GM12892 (cell line): ENCODE measurements at places on chromosomes 6 and 20.

- no peak for DNase-seq
These were observed 58.0 kb downstream of the SLC35D3 start for GRCh38 chr6:136980070-136980469.

- no peak for DNase-seq
These were observed 37.3 kb upstream of the SAYSD1 start for GRCh38 chr6:39152262-39152661.

DNA sequence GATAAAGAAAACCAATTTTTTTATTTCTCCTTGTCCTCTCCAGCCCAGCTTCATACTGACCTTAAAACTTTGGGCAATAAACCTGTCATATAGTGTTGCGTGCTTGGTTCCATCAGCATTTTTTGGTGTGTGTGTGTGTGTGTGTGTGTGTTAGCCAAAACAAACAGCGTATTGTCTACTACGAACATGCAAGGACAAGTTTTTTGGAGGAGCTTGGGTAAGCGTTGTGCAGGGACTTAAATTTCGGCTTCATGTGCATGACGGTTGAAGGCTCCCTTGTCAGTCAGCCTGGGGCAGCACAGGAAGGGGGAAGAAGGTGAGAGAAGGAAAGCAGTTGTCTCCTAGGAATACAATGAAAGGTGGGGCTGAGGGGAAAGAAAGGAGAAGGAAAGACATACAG is 62.0 kb upstream of the PAX1 start:
- no peak for DNase-seq

- no peak for DNase-seq
These were observed 25.6 kb downstream of the TOP1 start for GRCh38 chr20:41054070-41054846.

DNA sequence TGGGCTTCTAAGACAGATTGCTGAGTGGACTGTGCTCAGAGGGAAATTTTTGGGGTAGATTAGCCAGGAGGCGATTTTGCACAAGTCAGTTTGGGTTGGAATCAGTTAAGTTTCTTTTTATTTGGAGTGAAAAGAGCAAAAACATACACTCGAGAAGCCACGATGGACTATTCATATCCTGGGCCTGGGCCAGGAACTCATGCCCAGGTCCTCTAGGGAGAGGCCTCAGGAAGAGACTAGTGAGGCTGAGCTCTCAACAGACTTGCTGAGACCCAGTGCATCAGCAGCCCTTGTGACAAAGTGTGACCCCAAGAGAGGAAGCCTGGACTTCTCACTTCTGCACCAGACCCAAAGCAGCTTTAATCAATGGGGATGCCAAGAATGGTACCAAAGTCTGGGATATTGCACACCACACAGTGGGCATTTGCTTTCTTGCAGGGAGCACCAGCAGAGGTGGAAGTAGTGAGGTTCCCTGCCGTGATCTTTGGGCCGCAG is 61.6 kb upstream of the MAFB start:
- DNase-seq, result no peak

DNA sequence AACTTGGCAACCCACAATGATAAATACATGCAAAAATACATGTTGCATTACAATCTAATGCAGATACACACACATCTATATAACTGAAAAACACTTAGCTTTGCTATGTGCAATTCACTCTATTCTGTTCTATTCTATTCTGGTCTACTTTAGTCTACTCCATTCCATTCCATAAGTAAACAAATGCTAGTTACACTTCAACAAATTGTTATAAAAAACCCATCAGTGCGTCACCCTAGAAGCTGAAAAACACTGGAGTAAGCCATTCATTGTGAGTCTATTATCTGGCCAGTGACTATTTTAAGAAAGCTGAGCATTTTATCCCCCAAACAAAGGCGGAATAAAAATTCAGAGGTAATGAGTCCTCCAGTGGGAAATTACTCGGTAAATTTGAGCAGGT is 315.7 kb upstream of the EPHA7 start:
- DNase-seq, result no peak

- DNase-seq, result no peak
These were observed 61.6 kb downstream of the KIAA0319 start for GRCh38 chr6:24584382-24584720.

DNA sequence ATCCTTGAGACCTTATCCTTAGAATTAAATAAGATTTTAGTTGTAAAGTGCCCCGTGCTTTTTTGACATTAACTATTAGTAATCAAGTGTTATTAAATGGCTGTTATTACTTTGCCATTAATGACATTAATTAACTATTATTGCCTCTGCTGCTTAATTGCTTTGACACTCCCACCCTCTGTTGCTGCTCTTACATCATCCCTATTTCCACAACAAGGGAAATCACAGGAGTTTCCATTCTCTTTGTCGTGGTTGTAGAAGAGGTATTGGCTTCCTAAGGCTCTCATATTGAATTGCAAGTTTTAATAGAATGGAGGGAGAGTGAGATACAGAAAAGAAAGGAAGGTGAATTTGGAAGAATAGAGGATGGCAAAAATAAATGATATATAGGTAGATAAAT is 545.8 kb downstream of the MMUT start:
- no peak for DNase-seq

DNA sequence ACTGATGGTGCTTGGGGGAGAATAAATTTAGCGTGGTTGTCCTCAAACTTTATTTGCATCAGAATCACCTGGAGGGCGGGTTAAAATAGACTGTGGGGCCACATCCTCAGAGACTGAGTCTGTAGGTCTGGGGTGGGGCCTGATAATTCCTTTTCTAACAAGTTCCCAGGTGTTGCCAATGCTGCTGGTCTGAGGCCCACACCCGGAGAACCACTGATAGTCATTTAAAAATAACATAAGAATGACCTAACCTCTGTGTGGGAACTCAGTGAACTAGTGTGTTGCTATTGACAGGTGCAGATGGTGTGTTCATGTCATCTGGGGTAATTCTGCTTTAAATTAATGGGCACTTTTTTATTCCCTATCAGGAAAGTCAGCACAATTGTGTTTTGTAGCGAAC is 64.8 kb downstream of the RTN4IP1 start:
- no peak for DNase-seq

- no peak for DNase-seq
These were observed 26.4 kb upstream of the MCM3 start for GRCh38 chr6:52310932-52311331.

GRCh38 chr6:89927791-89928550 is 33.7 kb downstream of the GJA10 start:
- DNase-seq, result no peak

GRCh38 chr6:142902636-142903053 is 42.3 kb downstream of the HIVEP2 start:
- no peak for DNase-seq

DNA sequence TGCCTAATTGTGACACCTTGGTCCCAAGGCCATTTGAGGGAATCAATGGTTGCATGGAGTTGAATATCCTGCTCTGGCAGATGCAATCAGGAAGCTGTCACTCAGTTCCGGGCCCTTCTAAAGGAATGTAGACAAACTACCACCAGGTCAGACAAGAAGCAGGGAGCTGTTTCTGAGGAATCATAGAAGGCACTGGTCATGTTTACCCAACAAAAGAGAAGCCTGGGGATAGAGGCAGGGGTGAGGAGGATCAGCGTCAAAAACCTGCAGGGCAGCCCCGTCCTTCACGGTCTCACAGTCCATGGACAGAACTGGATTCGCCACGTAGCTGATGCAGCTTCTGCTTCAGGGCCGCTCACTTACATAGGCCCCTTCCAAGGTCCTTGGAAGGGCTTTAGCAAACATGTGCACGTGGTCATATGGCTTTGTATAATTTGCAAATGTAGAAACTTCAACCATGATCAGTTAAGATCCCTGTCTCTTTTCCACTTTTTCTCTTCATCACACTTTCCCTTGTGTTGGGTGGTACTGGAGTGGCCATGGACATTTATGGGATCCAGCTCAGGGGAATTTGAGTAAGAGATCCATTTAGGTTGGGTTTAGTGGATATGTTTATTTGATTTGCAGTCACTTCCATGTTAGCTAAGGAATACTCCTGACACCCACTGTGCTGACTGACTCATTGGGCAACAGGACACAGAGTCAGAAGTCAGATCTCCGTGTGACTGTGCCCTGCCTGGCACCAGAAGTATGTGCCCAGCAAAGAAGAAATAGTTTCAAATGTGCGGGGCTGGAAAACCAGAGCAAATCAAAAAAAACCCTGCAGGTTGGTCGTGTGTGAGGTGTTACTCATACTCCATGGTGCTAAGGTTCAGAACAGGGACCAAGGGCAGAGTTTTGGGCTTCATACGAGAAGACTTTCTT is 60.0 kb upstream of the ZFAND3 start:
- no peak for DNase-seq

DNA sequence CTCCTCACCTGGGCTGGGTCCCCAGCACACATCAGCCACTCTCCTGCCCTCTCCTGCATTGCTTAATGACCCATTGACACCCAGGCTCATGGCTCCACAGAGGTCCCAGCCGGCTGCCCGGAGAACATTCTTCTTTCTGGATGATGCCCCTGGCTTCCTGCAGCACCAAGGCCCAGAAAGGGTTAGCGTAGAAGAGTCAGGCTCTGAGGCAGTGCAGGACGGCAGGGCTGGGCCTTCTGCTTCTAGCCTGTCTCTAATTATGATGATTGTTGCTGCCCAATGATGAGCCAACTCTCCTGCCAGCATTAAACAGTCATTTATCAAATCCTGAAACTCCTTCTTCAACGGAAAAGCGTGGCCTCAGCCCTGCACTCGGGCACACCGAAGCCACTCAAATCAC is 66.4 kb downstream of the ZNF217 start:
- DNase-seq, result no peak

- DNase-seq, result no peak
These were observed 44.1 kb downstream of the IRF4 start for GRCh38 chr6:435441-436307.

DNA sequence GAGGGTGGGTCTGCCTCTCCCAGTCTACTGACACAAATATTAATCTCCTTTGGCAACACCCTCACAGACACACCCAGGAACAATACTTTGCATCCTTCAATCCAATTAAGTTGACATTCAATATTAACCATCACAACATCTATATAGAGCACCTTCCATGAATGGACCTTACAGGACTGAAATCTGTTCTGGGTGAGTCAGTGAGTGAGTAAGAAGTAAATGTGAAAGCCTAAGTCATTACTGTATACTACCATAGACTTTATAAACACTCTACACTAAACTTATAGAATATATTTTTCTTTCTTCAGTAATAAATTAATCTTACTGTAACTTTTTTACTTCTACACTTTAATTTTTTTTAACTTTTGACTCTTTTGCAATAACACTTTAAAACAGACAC is 993.8 kb upstream of the MAP3K7 start:
- DNase-seq, result no peak

- no peak for DNase-seq
These were observed 180.6 kb downstream of the TBX18 start for GRCh38 chr6:84583784-84584183.

DNA sequence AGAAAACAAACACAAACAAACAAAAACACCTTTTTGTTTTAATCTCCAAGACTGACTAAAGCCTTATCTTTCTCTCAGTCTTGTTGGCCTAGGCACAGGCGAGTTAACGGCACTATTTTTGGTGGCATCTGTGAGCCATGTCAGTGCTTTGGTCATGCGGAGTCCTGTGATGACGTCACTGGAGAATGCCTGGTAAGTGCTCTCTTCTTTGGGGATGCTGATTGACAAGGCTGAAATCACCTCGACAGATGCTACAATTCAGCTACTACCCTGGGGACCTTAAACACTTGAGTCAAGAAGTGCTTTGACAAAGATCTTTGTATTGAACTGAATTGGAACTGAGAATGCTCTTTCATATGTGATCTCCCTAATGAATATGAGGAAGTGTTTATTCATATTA is 384.1 kb downstream of the LAMA2 start:
- DNase-seq, result no peak

DNA sequence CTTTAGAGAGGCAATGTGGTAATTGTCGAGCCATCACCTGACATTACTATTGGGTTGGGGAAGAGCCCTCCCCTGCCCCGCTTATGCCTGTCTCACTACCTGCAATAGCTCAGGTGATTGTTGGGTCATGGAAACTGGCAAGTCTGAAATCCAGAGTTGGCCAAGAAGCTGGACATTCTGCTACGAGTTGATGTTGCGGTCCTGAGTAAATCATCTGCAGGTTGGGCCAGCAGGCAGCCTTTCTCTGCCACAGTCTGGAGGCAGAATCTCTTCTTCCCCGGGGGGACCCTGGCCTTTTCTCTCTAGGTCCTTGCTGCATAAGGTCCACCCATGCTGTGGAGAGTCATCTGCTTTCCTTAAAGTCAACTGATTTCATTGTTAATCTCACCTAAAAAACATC is 142.4 kb downstream of the THBS2 start:
- no peak for DNase-seq

GRCh38 chr6:108751282-108751681 is 96.9 kb upstream of the ARMC2 start:
- no peak for DNase-seq

DNA sequence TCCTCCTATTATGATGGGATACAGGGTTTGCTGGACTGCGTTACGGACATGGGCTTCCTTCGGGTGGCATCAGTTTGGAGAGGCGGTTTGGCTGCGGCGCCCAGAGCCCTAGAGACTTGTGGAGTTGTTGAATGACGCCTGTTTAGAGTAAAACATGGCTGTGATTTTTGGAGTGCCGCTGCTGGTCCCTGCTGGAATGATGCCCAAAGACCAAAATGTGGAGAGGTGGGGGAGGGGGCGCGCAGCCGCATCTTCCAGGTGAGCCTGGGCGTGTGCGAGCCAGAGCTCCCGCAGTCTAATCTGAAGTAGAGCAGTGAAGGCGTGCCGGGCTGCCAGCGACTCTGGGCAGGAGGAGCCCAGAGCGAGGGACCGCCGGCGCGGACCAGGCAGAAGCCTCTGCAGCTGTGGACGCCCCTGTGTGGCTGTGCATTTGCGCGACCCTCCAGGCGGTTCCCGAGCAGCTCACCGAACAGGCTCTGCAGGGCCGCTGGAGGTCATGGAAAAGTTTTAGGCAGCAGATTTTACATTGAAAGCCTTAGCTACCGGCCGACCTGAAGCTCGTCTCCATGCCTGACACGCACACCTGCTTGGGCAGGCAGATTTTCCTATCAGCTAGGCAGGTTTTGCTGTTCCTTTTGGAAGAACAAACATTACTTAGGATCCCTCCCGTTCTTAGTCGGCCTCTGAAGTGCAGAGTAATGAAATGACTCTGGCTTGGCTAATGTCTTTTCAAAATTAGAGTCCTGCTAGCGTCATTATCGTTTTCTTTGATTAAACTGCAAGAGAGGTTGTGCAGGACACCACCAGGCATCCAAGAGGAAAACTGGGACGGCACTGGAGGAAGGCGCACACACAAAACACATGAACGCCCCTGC is 298.2 kb downstream of the PHACTR1 start:
- no peak for DNase-seq

- DNase-seq, result no peak
These were observed 98.7 kb upstream of the SGK1 start for GRCh38 chr6:134416418-134417154.

- DNase-seq, result no peak
These were observed 16.5 kb downstream of the RNASET2 start for GRCh38 chr6:166939894-166940293.

DNA sequence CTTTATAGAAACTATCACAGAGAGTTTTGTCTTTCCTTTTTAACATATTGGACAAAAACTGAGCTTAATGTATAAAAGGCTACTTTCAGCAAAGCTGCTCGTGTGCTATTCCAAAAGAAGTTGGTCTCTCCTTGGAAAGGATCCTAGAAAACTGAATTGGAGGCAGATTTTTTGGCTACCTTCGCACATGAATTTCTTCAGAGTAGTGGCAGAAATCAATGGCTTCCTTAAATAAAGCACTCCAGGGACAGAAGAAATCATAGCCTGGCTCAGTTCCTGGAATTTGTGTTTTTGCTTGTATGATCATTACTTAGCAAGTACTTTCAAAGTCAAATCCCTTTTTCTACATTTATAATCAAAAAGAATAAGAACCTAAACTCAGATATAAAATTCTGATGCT is 780.3 kb downstream of the PHF3 start:
- no peak for DNase-seq

GRCh38 chr6:125766641-125767040 is 17.2 kb downstream of the HEY2 start:
- no peak for DNase-seq
